ENCODE measurements at places on chromosomes 6 and 20. TPM values are rescaled to one million over a fixed set of nuclear protein-coding genes. Genes with fewer than 3 reads are reported as not detected.

The IMPG1 gene
- not detected for total RNA-seq

- no peaks in the 10 kb centered on the region for H3K36me3 ChIP-seq
- H3K4me3 ChIP-seq = no peak overlapping the region
- no peaks in the 10 kb centered on the region for H3K4me1 ChIP-seq
- H3K27ac ChIP-seq = no peak overlapping the region
- no peak for DNase-seq
- H3K27me3 ChIP-seq = no peaks in the 10 kb centered on the region
These were observed 694.9 kb downstream of the PRKN start for GRCh38 chr6:162032620-162033019.

GRCh38 chr6:97394160-97394748 is 111.2 kb upstream of the MMS22L start:
- no peaks in the 10 kb centered on the region for H3K4me1 ChIP-seq
- no peak overlapping the region for H3K4me3 ChIP-seq
- H3K27me3 ChIP-seq = no peaks in the 10 kb centered on the region
- H3K27ac ChIP-seq = no peak overlapping the region
- DNase-seq = peak; percentile 26

GRCh38 chr20:8654486-8654885 is 414.4 kb upstream of the PLCB4 start:
- H3K27ac ChIP-seq = no peak overlapping the region
- no peaks in the 10 kb centered on the region for H3K4me1 ChIP-seq
- no peak overlapping the region for H3K4me3 ChIP-seq

DNA sequence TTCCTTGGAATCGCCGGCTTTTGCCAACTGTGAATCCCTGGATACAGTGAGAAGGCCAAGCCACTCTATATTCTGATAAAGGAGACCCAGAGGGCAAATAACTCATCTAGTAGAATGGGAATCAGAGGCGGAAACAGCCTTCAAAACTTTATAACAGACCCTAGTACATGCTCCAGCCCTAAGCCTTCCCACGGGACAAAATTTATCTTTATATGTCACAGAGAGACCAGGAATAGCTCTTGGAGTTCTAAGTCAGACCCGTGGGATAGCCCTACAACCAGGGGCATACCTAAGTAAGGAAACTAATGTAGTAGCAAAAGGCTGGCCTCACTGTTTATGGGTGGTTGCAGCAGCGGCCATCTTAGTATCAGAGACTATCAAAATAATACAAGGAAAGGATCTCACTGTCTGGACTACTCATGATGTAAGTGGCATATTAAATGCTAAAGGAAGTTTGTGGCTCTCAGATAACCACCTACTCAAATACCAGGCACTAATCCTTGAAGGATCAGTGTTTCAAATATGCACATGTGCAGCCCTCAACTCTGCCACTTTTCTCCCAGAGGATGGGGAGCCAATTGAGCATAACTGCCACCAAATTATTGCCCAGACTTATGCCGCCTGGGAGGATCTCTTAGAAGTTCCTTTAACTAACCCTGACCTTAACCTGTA is 29.5 kb downstream of the CEP85L start:
- H3K27ac ChIP-seq = no peak overlapping the region
- no peak overlapping the region for H3K4me3 ChIP-seq
- DNase-seq = no peak

DNA sequence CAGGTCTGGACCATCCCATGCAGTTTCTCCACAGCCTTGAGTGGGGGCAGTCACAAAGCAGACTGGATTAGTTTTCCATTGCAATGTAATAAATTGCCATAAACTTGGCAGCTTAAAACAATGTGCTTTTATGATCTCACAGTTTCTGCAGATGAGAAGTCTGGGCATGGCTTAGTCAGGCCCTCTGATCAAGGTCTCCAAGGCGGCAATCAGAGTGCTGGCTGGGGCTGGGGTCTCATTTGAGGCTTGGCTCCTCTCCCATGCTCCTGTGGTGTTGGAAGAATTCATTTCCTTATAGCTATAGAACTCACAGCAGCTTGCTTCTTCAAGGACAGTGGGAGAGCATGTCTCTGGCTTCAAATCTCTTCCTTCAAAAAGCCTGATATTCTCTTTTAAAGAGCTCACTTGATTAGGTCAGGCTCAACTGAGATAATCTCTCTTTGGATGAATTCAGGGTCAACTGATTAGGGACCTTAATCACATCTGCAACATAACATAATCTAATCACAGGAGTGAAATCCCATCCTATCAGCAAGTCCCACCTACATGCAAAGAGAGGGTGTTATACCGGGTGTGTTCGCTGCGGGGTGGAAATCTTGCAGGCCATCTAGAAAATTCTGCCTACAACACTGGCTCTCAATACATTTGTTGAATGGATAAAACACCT is 77.4 kb upstream of the SULF2 start:
- H3K27ac ChIP-seq = no peak overlapping the region
- no peaks in the 10 kb centered on the region for H3K4me1 ChIP-seq
- no peak for DNase-seq
- H3K27me3 ChIP-seq = no peaks in the 10 kb centered on the region
